ENCODE measurements at places on chromosomes 3 and 15. TPM values are rescaled to one million over a fixed set of nuclear protein-coding genes. Genes with fewer than 3 reads are reported as not detected.

The FOXL2 gene
- not detected for total RNA-seq

The TRAIP gene
- total RNA-seq: 21.0 TPM

The SH2D7 gene
- total RNA-seq: not detected

The GOLGA8Q gene
- 2.4 TPM for total RNA-seq

The TNK2 gene
- total RNA-seq: 115 TPM

The GMNC gene
- total RNA-seq: not detected

The IMP3 gene
- total RNA-seq: 72.3 TPM

The UROC1 gene
- total RNA-seq: not detected

The MINAR1 gene
- total RNA-seq: 0.30 TPM

The LSAMP gene
- total RNA-seq: not detected

The SHF gene
- 2.0 TPM for total RNA-seq

The SNX33 gene
- 1.8 TPM for total RNA-seq

All from activated CD4-positive, alpha-beta memory T cell treated with anti-CD3 and anti-CD28 coated beads, Interleukin-2, amount 10 ng/mL, durations not matched to agents 7 days and 5 days (primary cell).